ENCODE measurements at places on chromosomes 2 and 18. TPM values are rescaled to one million over a fixed set of nuclear protein-coding genes. Genes with fewer than 3 reads are reported as not detected.

NYAP2 gene
- total RNA-seq: not detected

MC5R gene
- not detected for total RNA-seq

DSC2 gene
- total RNA-seq: not detected

MATN3 gene
- 1.9 TPM for total RNA-seq

OTOF gene
- total RNA-seq: not detected

LDLRAD4 gene
- total RNA-seq: 0.17 TPM

TTC21B gene
- total RNA-seq: 30.6 TPM

FOXD4L1 gene
- total RNA-seq: 0.17 TPM

STON1 gene
- 14.4 TPM for total RNA-seq

HOXD3 gene
- total RNA-seq: 0.29 TPM

USP34 gene
- total RNA-seq: 111 TPM

All from smooth muscle cell of trachea (primary cell).